Gastroesophageal sphincter (tissue), 4 donors: ENCODE measurements at places on chromosomes 13 and 19. TPM values are rescaled to one million over a fixed set of nuclear protein-coding genes. Genes with fewer than 3 reads are reported as not detected.

Gene ICAM1
- 20.7 TPM for total RNA-seq

Gene LILRB4
- total RNA-seq: 3.7 TPM

Gene LRRC25
- 19.0 TPM for total RNA-seq

Gene PRDX2
- 178 TPM for total RNA-seq

Gene VSTM1
- not detected for total RNA-seq

Gene ZNF546
- total RNA-seq: 7.6 TPM

Gene C19orf85
- not detected for total RNA-seq

Gene SLC15A1
- not detected for total RNA-seq
